Fibroblast of lung (primary cell): ENCODE measurements at places on chromosomes 7 and 10. TPM values are rescaled to one million over a fixed set of nuclear protein-coding genes. Genes with fewer than 3 reads are reported as not detected.

The PRLHR gene
- total RNA-seq = not detected in 2 replicates

The EBLN1 gene
- total RNA-seq = not detected in 2 replicates

The PDCD11 gene
- 28.8 and 34.0 TPM in 2 replicates for total RNA-seq

The PCLO gene
- total RNA-seq = 0.17 TPM in 1 of 2 replicates, not detected in the other

The PLEKHS1 gene
- total RNA-seq = not detected in 2 replicates

The EMX2 gene
- total RNA-seq = not detected in 2 replicates

The CDK1 gene
- 4.4 and 13.9 TPM in 2 replicates for total RNA-seq

The TAS2R5 gene
- total RNA-seq = 1.0 and 1.3 TPM in 2 replicates
